ENCODE measurements at places on chromosomes 16 and 17.

- H3K27ac ChIP-seq, result peak overlapping the region; percentile 91
- DNase-seq, result peak; percentile 83
- no peaks in the 10 kb centered on the region for H3K27me3 ChIP-seq
Measured at GRCh38 chr17:79993390-79994227, 42.1 kb downstream of the TBC1D16 start.

DNA sequence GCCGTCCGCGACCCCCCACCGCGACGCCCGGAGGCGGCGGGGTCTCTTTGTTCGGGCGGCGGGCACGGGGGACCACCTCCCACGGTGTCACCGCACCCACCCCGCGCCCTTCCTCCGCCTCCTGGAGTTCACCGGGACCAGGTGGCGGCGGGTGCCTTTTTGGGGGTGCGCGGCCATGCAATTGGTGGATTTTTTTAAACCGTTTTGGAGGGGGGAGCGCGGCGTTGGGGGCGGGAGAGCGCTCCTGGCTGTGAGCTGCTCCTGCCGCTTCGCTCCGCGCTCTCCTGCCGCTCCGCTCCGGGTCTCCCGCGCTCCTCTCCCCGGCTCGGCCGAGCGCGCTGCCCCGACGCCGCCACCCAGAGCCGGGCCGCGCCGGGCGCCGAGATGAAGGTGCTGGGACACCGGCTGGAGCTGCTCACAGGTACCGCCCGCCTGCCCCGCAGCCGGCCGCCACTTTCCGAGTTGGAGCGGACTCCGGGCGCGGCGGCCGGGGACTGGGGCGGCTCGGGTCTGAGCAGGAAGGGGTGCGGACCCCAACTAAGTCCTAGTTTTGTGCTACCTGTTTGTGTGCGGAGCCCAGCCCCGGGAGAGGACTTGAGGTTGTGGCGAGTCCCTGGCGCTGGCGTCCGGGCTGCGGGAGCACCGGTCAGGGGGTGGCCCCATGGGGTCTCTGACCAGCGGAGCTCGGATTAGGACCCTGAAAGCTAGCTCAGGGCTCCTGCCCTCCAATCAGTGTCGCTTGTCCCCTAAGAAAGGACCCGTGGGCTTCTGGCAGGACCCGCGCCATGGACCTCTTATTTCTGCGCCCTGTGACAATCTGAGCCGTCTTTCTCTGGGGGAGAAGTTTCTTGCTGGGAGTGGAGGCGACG is 35.7 kb upstream of the NDRG4 start:
- H3K4me1 ChIP-seq, result peaks cover 9% of the 10 kb centered on the region
- no peak overlapping the region for H3K27ac ChIP-seq
- DNase-seq, result peak; percentile 18
- peak overlapping the region; percentile 36 for H3K4me3 ChIP-seq
- H3K36me3 ChIP-seq, result no peaks in the 10 kb centered on the region

DNA sequence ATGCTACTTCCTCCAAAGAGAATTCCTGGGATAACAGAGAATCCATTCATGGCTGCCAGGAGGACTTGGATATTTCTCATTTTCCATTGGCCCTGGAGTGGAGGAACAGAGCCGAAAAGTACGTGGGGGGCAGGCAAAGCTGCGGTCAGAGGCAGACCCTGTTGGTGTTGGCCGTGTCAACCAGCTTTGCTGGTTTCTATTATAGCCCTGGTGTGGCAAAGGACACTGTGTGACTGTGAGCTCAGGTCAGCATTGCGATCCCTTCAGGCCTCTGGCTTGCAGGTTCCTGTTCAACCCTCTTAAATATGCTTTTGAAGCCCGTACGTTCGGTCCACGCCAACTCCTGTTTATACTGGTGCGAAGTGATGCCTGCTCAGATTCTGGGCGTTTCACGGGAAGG is 596.2 kb downstream of the MAF start:
- no peaks in the 10 kb centered on the region for H3K27me3 ChIP-seq
- no peak overlapping the region for H3K27ac ChIP-seq
- no peak overlapping the region for H3K4me3 ChIP-seq
- no peaks in the 10 kb centered on the region for H3K4me1 ChIP-seq
- no peaks in the 10 kb centered on the region for H3K36me3 ChIP-seq

DNA sequence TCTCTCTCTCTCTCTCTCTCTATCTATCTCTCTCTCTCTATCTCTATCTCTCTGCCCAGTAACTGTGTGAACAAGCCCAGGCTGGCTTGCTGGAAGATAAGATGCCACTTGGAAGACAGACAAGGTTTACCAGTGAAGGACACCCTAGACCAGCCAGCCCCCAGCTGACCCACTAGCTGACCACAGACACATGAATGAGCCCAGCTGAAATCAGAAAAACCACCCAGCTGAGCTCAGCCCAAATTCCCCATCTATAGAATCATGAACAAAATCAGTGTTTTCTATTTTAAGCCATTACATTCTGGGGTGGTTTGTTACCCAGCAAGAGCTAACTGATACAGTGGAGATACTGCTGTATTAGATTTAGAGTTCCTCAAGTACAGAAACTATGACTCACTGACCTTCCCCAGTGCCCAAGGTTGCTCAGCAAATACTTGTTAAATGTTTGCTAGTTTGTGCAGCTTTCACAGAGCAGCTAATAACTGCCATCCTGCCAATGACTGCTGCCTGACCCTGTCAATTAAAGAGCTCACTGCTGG is 18.0 kb downstream of the EMP2 start:
- H3K27ac ChIP-seq, result no peak overlapping the region
- peaks cover 3% of the 10 kb centered on the region for H3K36me3 ChIP-seq
- no peak overlapping the region for H3K4me3 ChIP-seq

DNA sequence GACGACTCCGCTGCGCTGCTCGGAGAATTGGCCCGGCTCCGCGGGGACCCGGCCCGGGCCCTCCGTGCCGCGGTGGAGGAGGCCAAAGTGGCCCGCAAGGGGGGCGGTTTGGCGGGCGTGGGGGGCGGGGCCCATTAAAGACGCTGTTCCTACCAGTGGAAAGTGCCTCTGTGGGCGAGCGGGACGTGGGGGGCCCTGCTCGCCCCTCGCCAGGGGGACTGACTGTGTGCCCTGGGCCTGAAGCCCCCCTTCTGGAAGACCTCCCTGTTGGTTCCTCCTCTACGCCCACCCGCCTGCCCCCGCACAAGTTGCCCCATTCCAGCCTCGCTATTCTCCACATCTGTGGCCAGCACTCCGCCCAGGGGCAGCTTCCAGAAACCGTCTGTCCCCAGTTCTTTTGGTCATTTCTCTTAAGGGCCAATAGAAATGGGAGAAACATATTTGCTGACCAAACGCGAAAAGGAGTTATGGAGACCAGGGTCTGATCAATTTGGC is 1.9 kb upstream of the FGF11 start:
- no peak for DNase-seq
- H3K36me3 ChIP-seq, result peaks cover 10% of the 10 kb centered on the region
- peaks cover 37% of the 10 kb centered on the region for H3K27me3 ChIP-seq
- peak overlapping the region; percentile 54 for H3K27ac ChIP-seq

GRCh38 chr17:57835333-57835900 is 14.4 kb downstream of the MRPS23 start:
- peaks cover 5% of the 10 kb centered on the region for H3K36me3 ChIP-seq
- H3K4me3 ChIP-seq, result no peak overlapping the region
- no peak overlapping the region for H3K27ac ChIP-seq
- H3K4me1 ChIP-seq, result peaks cover 10% of the 10 kb centered on the region
- no peaks in the 10 kb centered on the region for H3K27me3 ChIP-seq

GRCh38 chr17:11446316-11446715 is 152.0 kb upstream of the DNAH9 start:
- no peak overlapping the region for H3K27ac ChIP-seq
- no peaks in the 10 kb centered on the region for H3K27me3 ChIP-seq
- H3K4me1 ChIP-seq, result no peaks in the 10 kb centered on the region
- no peak for DNase-seq
- no peaks in the 10 kb centered on the region for H3K36me3 ChIP-seq

DNA sequence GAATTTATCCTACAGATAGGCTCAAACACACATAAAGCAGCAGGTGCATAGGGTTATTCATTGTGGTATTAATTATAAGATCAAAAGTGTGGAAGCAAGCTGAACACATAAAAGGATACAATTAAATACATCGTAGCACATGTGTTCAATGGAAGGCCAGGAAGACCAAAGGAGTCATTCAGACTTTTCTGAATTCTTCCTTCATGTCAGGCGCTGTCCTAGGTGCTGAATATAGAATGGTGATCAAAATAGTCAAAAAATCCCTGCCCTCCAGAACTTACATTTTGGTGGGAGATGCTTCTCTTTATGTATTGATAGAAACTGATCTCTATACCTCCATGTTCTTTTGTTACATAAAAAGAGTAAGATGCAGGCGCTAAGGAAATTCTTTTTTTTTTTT is 439.0 kb upstream of the ASIC2 start:
- H3K4me3 ChIP-seq, result no peak overlapping the region
- no peaks in the 10 kb centered on the region for H3K4me1 ChIP-seq
- no peaks in the 10 kb centered on the region for H3K36me3 ChIP-seq
- no peak overlapping the region for H3K27ac ChIP-seq

DNA sequence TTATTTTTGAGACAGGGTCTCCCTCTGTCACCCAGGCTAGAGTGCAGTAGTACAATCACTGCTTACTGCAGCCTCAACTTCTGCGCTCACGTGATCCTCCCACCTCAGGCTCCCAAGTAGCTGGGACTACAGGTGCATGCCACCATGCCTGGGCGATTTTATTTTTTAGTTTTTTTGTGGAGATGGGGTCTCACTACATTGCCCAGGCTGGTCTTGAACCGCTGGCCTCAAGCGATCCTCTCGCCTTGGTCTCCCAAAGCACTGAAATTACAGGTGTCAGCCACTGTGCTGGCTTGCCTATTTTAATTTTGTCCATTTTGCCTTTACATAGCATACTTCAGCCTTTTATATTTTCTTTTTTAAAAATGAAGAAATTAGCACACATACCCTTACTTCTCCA is 51.2 kb downstream of the TTC19 start:
- peaks cover 5% of the 10 kb centered on the region for H3K4me1 ChIP-seq
- H3K27me3 ChIP-seq, result no peaks in the 10 kb centered on the region
- no peak for DNase-seq
- H3K27ac ChIP-seq, result no peak overlapping the region
- H3K4me3 ChIP-seq, result no peak overlapping the region
- peaks cover 53% of the 10 kb centered on the region for H3K36me3 ChIP-seq

GRCh38 chr16:56191835-56192634 is 746 bp downstream of the GNAO1 start:
- H3K27me3 ChIP-seq, result peaks cover 84% of the 10 kb centered on the region
- H3K36me3 ChIP-seq, result no peaks in the 10 kb centered on the region
- DNase-seq, result no peak
- peak overlapping the region; percentile 65 for H3K4me3 ChIP-seq
- H3K27ac ChIP-seq, result no peak overlapping the region
- peaks cover 16% of the 10 kb centered on the region for H3K4me1 ChIP-seq

DNA sequence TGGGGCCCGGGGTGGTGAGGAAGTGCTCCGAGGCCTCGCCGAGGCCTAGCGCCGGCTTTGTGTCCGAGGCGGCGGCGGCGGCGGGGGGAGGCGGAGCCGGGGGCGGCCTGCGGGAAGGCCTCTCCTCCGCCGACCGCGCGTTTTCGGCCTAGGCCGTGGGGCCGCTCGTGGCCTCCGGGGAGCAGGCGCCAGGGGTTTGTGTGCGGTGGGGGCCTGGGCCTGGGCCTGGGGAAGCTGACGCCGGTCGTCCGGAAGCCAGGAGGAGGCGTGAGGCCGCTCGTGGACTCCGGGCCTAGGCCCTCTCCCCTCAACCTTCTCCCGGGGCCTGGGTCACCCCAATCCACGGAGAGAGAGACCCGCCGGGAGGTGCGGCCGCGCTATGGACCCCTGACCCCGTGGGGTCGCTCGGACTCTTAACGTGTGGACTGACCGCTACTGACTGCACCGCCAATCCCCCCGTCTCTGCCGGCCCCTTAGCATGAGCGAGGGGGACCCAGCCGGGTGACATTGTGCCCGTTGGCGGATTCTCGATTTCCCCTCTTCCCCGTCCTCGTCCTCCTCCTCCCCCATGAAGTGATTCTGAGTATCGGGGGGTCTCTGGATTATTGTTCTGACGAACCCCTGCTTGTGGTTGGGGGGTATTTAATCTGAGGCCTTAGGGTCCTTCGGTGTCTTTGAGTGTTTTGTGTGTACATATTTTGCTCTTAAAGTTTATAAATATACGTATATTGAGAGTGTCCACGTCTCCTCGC is 660 bp downstream of the RBBP6 start:
- H3K4me1 ChIP-seq, result peaks cover 29% of the 10 kb centered on the region
- peaks cover 3% of the 10 kb centered on the region for H3K27me3 ChIP-seq
- peaks cover 30% of the 10 kb centered on the region for H3K36me3 ChIP-seq
- H3K4me3 ChIP-seq, result peak overlapping the region; percentile 100
- H3K27ac ChIP-seq, result peak overlapping the region; percentile 81

DNA sequence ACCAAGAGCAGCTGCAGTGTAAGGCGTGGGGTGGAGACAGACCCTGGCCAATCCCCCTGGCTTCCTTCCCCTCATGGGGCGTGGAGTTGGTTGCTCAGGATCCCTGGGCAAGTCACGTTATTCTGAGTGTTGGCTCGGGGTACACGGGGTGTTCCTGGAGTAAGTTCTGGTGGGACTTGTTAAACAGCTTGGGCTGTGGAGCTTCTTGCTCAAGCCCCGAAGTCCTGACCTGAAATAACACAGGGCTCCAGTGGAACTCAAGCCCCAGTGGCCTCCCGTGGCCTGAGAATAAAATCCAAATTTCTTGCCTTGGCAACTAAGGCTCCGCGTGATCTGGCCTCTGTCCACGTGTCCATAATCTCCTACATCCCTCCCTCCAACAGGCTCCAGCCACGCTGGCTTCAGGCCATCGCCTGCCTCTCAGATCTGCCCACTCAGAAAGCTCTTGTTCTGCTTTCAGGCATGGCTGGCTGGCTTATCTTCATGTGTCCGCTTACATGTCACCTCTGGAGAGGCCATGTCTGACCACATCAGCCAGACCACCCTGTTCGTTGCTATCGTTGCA is 49.3 kb upstream of the BCO1 start:
- no peak overlapping the region for H3K27ac ChIP-seq
- no peak for DNase-seq
- H3K36me3 ChIP-seq, result no peaks in the 10 kb centered on the region
- no peaks in the 10 kb centered on the region for H3K4me1 ChIP-seq
- H3K4me3 ChIP-seq, result no peak overlapping the region

GRCh38 chr17:2889256-2889655 is 93.0 kb downstream of the RAP1GAP2 start:
- DNase-seq, result no peak
- H3K36me3 ChIP-seq, result no peaks in the 10 kb centered on the region
- H3K4me1 ChIP-seq, result no peaks in the 10 kb centered on the region
- no peaks in the 10 kb centered on the region for H3K27me3 ChIP-seq

Data from activated naive CD8-positive, alpha-beta T cell treated with anti-CD3 and anti-CD28 coated beads for 36 hours (primary cell).